ENCODE measurements at places on chromosomes 5 and 9. TPM values are rescaled to one million over a fixed set of nuclear protein-coding genes. Genes with fewer than 3 reads are reported as not detected.

DNA sequence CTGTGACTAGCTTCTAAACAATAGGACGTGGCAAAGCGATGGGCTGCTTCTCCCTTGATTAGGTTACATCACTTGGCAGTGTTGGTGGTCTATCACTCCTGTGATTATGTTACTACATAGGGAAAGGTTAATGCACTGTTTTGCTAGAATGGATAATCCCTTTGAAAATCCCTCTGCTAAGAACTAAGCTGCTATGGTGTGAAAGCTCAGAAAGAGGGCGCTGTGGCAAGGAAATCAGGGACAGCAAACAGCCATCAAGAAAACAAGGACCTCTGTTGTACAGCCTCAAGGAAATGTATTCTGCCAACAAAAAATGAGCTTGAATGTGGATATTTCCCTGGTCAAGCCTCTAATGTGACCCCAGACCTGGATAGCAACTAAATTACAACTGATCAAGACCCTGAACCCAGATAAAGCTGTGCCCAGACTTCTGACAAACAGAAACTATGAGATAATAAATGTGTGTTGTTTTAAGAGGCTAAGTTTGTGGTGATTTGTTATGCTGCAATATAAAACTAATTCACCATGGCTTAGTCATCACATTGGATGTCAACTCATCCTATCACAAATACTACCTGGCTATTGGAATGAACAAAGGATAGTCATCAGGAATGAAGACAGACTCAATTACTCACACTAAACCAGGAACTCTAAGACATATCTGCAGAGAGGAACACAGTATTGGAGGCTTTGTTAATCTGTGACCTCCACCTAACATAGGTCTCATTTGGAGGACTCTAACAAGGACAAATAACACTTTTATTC, 1215.9 kb downstream of the EFNA5 start:
- DNase-seq, result no peak

GRCh38 chr9:105076729-105077128, 148.8 kb upstream of the ABCA1 start:
- no peak for DNase-seq

STC2 gene
- 3.6 TPM for polyA plus RNA-seq

HARS2 gene
- polyA plus RNA-seq, result 23.0 TPM

GRCh38 chr9:135950135-135950682, 11.0 kb downstream of the UBAC1 start:
- no peak for DNase-seq

TAF11L10 gene
- not detected for polyA plus RNA-seq

DNA sequence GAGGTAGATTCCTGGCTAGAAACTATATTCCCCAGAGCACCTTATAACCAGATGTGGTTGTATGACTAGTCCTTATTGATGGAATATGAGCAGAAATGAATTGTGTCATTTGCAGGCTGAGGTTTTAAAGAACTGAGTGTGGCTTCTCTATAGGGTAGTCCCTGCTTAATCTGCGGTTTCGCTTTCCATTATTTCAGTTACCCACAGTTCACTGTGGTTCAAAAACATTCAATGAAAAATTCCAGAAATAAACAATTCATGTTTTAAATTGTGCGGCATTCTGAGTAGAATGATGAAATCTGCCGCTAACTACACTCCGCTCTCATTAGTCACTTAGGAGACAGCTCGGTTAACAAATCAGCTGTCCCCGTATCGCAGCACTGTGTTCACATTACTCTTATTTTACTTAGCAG, 65.1 kb downstream of the ANKRD55 start:
- no peak for DNase-seq

All from muscle of arm (tissue), 14 donors.